ENCODE measurements at places on chromosomes 16 and 17. TPM values are rescaled to one million over a fixed set of nuclear protein-coding genes. Genes with fewer than 3 reads are reported as not detected.

Gene MEOX1
- total RNA-seq, result 0.25 TPM

Gene SDR42E1
- not detected for total RNA-seq

Gene TP53TG3C
- not detected for total RNA-seq

Gene RND2
- total RNA-seq, result 0.19 TPM

Gene NPIPA7
- total RNA-seq, result 7.4 TPM

Gene TMC5
- not detected for total RNA-seq

Gene GIT1
- total RNA-seq, result 39.3 TPM

Gene KCNH6
- total RNA-seq, result not detected

Gene ANKRD40CL
- not detected for total RNA-seq

Gene RILP
- total RNA-seq, result 14.4 TPM

Gene PYY
- total RNA-seq, result not detected

Gene TMEM220
- total RNA-seq, result 3.4 TPM

Gene CCL7
- total RNA-seq, result 1.5 TPM

Gene ARL5C
- total RNA-seq, result not detected

Gene KRT222
- total RNA-seq, result not detected

Gene NOS2
- total RNA-seq, result 0.20 TPM

Gene ASB16
- total RNA-seq, result not detected

Gene TNFRSF17
- total RNA-seq, result not detected

Gene ENPP7
- total RNA-seq, result not detected

Gene TBC1D3H
- not detected for total RNA-seq

Gene HEXIM2
- 12.4 TPM for total RNA-seq

Gene MAF
- total RNA-seq, result 31.6 TPM

Gene OTOP3
- total RNA-seq, result not detected

Gene FBXW10
- total RNA-seq, result not detected

Gene MYH10
- total RNA-seq, result 79.1 TPM

Gene KCTD19
- not detected for total RNA-seq

Gene FA2H
- not detected for total RNA-seq

Gene IL17C
- total RNA-seq, result not detected

Gene WSCD1
- total RNA-seq, result 3.0 TPM

Gene C17orf100
- total RNA-seq, result 0.54 TPM

Gene RGS11
- 1.7 TPM for total RNA-seq

Gene OR1F1
- not detected for total RNA-seq

Gene PIRT
- not detected for total RNA-seq

Data from cardiac ventricle fibroblast (primary cell).